ENCODE measurements at places on chromosomes 11 and 22.

- DNase-seq, result no peak
These were observed 134.5 kb downstream of the PLEKHA7 start for GRCh38 chr11:16879690-16880089.

DNA sequence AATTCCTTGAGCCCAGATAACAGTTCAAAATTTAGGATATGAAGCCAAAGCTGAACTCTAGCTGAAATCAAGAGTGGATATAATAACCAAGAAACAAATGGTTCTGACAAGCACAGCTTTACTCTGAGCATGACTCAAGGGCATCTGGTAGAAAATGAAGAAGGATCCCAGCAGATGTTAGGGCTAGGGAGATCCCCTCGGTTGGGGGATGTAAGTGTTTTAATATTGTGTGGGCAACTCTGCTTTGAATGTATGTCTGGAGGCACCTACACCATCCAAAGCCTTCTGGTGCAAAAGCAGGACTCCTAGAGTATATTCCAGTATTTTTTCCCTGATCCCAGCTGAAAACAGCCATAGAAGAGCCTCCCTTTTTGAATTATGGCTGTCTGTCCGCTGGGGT lies 61.7 kb downstream of the FLI1 start:
- no peak for DNase-seq

GRCh38 chr22:26481112-26481693 lies 2.4 kb downstream of the HPS4 start:
- no peak for DNase-seq

DNA sequence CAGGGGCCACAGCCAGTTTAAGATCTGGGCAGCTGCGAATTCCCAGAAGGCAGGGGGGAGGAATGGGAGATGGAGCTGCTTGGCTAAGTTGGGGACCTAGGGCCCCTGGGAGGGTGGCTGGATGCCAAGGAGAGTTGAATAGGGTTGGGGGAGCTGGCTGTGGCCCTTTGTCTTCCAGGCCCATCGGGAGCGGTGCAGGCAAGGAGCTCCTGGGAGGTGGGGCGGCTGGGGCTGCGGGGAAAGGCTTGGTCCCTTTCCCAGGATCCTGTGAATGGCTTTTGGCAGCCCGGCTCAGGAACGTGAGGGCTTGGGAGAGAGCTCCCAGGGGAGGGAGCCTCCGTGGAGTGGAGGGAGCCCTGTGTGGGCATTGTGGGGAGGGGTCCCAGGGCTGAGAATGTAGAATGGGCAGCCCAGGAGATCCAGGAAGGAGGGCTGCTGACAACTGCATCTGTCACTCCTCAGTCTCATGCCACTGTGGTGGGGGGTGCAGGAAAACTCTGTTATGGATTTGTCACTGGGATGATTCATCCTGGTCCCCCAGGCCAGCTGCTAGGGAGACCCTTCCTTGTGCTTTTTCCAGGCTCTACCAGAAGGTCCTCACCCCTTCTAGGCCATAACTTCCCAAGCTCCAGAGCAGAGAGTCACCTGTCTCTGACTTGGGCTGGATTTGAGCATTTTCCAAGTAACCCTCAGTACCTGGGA lies 6.0 kb downstream of the FREY1 start:
- DNase-seq, result no peak

- no peak for DNase-seq
These were observed 30.4 kb upstream of the PITPNB start for GRCh38 chr22:27949421-27949820.

DNA sequence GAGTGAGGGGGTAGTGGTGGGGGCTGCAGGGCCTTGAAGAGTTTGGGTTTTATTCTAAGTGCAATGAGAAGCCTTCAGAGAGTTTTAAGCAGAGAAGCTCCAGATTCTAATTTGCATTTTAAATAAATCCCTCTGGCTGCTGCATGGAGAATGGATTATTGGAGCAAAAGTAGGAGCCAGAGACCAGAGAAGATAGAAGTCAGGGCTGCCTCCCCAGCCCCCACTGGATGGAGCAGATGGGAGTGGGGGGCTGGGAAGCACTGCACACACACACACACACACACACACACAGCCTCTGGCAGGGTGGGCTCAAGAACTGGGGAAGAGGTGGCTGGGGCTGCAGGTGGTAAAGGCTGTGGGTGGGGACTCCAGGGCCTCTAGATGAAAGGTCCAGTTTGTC lies 75.6 kb downstream of the TSPAN18 start:
- no peak for DNase-seq

GRCh38 chr22:44444341-44445306 lies 53.4 kb downstream of the RTL6 start:
- DNase-seq, result no peak

- no peak for DNase-seq
These were observed 77.9 kb downstream of the SCN3B start for GRCh38 chr11:123576501-123576900.

GRCh38 chr11:17333799-17334586 lies 17.6 kb upstream of the NCR3LG1 start:
- DNase-seq, result no peak

- no peak for DNase-seq
These were observed 19.7 kb downstream of the DKK3 start for GRCh38 chr11:11988681-11989261.
